Muscle of leg (tissue), 16 donors: ENCODE measurements at places on chromosomes 11 and 22. TPM values are rescaled to one million over a fixed set of nuclear protein-coding genes. Genes with fewer than 3 reads are reported as not detected.
A peak's percentile ranks its signal among the peaks of the same experiment; 100 is the strongest.

The OR8G5 gene
- 0.12 TPM for polyA plus RNA-seq

DNA sequence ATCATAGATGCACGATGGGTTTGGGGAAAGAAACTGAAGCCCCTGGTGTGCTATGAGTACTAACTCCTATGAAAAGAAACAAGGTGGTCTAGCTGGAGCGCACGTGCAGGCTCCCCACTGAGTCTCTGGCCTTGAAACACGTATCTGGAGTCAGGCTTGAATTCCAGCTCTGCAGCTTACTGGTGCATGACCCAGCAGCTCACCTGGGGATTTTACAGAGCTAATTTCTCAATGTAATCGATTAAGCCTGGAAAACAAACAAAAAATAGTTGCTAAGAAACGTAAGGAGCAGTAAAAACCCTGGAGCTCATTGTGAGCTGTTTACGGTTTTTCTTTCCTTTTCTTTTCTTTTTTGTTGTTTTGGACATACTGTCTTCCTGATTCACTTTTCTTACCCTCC, 12.3 kb downstream of the KCNJ1 start:
- H3K36me3 ChIP-seq: no peaks in the 10 kb centered on the region
- no peak for DNase-seq
- no peaks in the 10 kb centered on the region for H3K4me1 ChIP-seq
- H3K4me3 ChIP-seq: no peak overlapping the region
- H3K27ac ChIP-seq: no peak overlapping the region

The TTC36 gene
- 2.3 TPM for polyA plus RNA-seq

The MGAT3 gene
- 3.4 TPM for polyA plus RNA-seq

The CRKL gene
- 52.6 TPM for polyA plus RNA-seq

The PKNOX2 gene
- 27.8 TPM for polyA plus RNA-seq

The TEX12 gene
- polyA plus RNA-seq: 0.24 TPM

- H3K4me1 ChIP-seq: no peaks in the 10 kb centered on the region
- no peak for DNase-seq
- H3K27me3 ChIP-seq: no peaks in the 10 kb centered on the region
- H3K36me3 ChIP-seq: no peaks in the 10 kb centered on the region
- H3K27ac ChIP-seq: no peak overlapping the region
These were observed 29.3 kb upstream of the MMP7 start for GRCh38 chr11:102559839-102560238.

DNA sequence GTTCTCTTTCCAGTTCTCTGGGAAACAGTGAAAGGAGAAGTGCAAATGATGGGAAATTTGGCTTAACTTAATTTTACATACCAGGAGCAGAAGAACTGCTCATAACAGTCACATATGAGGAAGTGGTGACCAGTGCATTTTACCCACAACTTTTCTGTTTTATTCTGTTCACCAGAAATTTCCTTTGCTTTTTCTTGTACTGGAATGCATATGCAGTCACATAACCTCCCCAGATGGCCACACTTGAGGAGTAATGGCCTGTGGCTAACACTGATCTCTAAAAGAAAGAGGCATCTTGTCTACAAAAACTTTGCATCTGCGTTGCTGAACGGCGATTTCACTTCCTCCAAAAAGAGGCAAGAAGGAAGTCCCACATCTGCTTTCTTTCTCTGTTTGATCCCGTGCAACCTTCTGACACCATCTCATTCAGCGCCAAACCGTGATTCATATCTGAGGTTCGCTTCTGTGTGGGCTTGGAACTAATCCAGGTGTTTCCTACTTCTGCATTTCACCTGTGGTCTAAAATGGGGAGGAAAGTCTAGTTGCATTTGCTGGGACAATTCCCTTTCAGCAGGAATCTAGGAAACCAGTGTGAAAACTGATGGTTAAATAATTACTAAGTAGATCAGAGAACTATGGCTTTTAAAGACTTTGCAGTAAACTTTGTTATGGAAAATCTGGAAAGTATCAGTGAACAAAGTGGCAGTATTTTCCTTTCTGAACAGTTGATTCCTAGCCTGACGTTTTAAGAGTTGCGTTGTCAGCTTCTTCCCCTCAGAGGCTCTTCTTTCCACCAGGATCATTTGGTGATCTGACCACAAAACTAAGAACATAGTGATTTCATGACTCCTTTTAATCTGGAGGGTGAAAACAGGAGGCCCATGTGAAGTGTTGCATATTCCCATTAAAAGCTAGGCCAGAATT, 4.2 kb upstream of the MPEG1 start:
- DNase-seq: peak; percentile 89
- peak overlapping the region; percentile 38 for H3K27ac ChIP-seq
- H3K36me3 ChIP-seq: no peaks in the 10 kb centered on the region
- H3K4me3 ChIP-seq: no peak overlapping the region

The SCGB1C1 gene
- 0.30 TPM for polyA plus RNA-seq

The VPREB1 gene
- 0.61 TPM for polyA plus RNA-seq

- no peak for DNase-seq
- H3K36me3 ChIP-seq: no peaks in the 10 kb centered on the region
- H3K4me3 ChIP-seq: no peak overlapping the region
- H3K27ac ChIP-seq: no peak overlapping the region
- H3K27me3 ChIP-seq: no peaks in the 10 kb centered on the region
These were observed 45.5 kb upstream of the GLYATL1B start for GRCh38 chr11:59040607-59041006.

DNA sequence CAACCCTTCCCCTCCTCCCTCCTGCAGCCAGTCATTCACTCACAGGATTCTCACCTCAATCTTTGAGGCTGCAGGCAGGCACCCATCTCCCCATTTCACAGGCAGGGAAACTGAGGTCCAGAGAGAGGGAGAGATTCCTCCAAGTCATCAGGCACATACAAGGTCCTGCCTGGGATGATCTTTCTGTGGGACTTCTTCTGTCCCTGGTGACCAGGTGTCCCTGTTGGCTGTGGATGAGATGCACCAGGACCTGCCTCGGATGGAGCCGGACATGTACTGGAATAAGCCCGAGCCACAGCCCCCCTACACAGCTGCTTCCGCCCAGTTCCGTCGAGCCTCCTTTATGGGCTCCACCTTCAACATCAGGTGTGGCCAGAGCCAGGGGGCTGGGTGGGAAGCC, 7.8 kb downstream of the FTH1 start:
- peaks cover 28% of the 10 kb centered on the region for H3K4me1 ChIP-seq
- no peak overlapping the region for H3K27ac ChIP-seq
- no peak overlapping the region for H3K4me3 ChIP-seq

DNA sequence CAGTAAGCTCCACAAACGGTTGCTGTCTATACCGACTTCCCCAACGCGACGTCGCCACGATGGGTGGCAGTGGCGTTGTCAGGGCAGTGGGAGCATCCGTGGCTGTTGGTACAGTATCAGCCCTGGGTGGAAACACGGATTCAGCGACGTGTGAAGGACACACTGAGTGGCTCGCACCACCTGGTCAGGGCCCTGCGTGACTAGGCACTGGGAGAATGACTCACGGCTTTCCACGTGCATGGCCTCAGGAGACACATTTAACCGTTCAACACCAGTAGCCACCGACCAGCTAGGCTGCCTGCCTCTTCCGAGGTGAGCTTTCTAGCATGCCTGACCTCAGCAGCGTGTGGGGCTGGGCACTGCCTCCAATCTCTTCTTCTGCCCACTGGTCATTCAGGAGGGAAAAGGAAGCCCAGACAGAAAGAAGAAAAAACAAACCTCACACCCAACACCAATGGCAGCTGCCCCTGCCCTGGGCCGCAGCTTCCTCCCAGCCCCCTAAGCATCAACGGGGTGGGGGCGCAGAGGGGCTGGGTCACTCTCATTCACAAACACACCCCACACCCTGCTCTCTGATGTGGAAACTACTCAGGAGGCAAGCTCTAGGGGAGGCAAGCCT, 59.0 kb downstream of the MYH9 start:
- no peak overlapping the region for H3K4me3 ChIP-seq
- peaks cover 92% of the 10 kb centered on the region for H3K4me1 ChIP-seq
- peak overlapping the region; percentile 92 for H3K27ac ChIP-seq
- peaks cover 45% of the 10 kb centered on the region for H3K36me3 ChIP-seq

The SHANK3 gene
- 18.5 TPM for polyA plus RNA-seq

DNA sequence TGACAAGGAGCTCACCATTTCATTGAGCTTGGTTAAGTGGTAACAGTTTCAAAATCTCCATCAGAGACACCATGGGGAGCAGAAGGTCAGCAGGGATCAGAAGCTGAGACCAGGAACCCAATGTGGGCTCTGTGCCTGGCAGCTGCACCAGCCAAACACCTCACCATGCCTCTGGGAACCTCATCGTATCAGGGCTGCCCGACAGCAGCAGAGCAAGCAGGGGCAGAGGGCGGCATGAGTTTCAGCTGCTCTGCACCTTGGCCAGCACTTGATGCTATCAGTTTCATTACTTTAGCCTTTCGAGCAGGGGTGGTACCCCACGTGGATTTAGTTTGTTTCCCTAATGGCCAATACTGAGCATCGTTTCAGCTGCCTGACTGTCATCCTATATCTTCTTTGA, 77.8 kb downstream of the DGCR2 start:
- no peak for DNase-seq
- no peaks in the 10 kb centered on the region for H3K4me1 ChIP-seq
- H3K4me3 ChIP-seq: no peak overlapping the region
- no peak overlapping the region for H3K27ac ChIP-seq

DNA sequence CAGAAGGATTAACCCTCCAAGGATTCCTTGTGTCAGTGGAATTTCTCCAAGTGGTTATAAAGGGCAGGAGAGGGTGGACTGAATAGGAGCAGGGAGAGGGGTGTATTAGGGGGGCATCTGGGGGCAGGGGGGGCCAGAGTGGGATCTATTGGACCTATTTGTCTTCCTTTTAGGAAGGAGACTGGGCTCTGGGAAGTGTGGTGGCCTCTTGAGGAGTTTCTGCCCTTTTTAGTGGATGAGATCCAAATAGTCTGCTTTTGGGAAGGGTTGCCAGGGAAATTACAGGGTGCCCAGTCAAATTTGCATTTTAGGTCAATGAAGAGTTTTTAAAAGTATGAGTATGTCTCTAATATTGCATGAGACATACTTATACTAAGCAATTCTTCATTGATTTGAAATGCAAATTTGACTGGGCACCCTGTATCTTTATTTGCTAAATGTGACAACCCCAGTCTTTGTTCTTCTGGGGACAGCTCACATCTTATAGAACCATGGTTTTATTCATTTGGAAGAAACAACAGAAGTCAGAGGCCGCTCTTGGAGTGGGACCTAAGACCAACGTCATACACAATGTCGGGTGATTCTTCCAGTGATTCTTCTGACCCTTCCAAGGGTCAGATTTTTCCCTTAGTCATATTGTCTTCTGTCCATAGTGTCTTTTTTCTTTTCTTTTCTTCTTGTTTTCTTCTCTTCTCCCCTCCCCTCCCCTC, 429 bp upstream of the SLC22A6 start:
- no peak for DNase-seq
- H3K4me3 ChIP-seq: no peak overlapping the region
- no peak overlapping the region for H3K27ac ChIP-seq
- peaks cover 4% of the 10 kb centered on the region for H3K27me3 ChIP-seq

- no peak for DNase-seq
- H3K27me3 ChIP-seq: no peaks in the 10 kb centered on the region
- H3K4me1 ChIP-seq: peaks cover 55% of the 10 kb centered on the region
- H3K36me3 ChIP-seq: peaks cover 48% of the 10 kb centered on the region
- H3K27ac ChIP-seq: no peak overlapping the region
These were observed 2.0 kb downstream of the PYGM start for GRCh38 chr11:64757549-64758329.

GRCh38 chr11:124658501-124658900, 15.0 kb downstream of the SIAE start:
- H3K36me3 ChIP-seq: no peaks in the 10 kb centered on the region
- no peaks in the 10 kb centered on the region for H3K27me3 ChIP-seq
- H3K4me3 ChIP-seq: no peak overlapping the region
- no peaks in the 10 kb centered on the region for H3K4me1 ChIP-seq

The PIWIL4 gene
- 3.5 TPM for polyA plus RNA-seq

GRCh38 chr11:66768818-66769217, 39.8 kb upstream of the SPTBN2 start:
- no peak overlapping the region for H3K4me3 ChIP-seq
- DNase-seq: no peak
- H3K4me1 ChIP-seq: no peaks in the 10 kb centered on the region

DNA sequence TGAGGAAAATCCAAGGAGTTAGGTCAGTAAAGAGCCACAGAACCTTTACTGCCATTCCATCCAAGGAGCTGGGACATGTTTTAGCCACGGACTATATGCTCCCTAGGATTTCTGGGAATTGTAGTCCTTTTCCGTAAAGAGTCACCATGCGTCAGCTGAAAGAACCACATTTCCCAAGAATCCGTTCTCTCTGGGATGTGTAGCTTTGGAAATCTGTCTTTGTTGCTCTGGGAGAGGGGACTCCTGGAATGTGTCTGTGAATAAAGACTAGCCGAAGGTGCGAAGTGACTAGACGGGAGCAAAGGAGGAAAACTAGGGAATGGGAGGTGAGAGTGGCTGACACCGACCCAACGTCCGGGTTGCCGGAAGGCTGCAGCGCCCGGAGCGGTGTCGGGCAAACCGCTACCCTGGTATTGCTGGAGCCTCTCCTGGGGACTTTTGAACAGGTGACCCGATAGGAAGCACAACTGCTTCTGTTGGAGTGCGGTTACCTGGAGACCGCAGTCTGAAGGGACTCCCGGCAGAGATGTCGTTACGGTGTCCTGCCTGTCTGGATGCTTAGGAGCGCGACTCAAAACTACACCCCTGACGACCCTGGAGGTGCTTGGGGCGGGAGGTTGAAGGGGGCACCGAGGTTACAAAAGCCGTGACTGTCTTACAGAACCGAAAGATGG, at the start of gene IFTAP:
TSS of gene IFTAP (plus strand) at position 187 of the 674 bp plus-strand sequence. CDS start 15,602 bp downstream, outside the sequence.
- peaks cover 3% of the 10 kb centered on the region for H3K4me1 ChIP-seq
- H3K27me3 ChIP-seq: peaks cover 2% of the 10 kb centered on the region
- peak within 1 kb of the TSS; percentile 76 for H3K4me3 ChIP-seq
- peak; percentile 98 for DNase-seq
- no peaks in the 10 kb centered on the region for H3K36me3 ChIP-seq
